Foreskin keratinocyte (primary cell): ENCODE measurements at places on chromosomes 12 and 14.

DNA sequence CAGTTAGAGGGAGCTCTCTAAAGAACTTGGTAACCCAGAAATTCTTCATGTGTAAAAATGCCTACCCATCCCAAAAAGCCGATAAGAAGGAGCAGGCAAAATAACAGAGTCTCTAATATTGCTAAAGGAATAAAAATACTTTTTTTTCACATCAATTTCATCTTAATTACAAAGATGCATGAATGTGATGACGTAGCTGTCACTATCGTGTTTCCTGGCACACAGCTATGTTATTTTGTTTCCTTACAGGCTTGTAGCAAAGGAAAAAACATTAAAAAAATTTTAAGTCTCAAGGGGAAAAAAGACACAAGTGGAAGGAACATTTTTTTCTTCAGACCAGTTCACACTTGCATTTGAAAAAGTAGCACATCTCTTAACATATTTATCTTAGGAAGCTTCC, 10.3 kb upstream of the LGALS3 start:
- no peak for DNase-seq

GRCh38 chr12:22656831-22657230, 31.9 kb downstream of the ETNK1 start:
- DNase-seq: peak; percentile 46

DNA sequence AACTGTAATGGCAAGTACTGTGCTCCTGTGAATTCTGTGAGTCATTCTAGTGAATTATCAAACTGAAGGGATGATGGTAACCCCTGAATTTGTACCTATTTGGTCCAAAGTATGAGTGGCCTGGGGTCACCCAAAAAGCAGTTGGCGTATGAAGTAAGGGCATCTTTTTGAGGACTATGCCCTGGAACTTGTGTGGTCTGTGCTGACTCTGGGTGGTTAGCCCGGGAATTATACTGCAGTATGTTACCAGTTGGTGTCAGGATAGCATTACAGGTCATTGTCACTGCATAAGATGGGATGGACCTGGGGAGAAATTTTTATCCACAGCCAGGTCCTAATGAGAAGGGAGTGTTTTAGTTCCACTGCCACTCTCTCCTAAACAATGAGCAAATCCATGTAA, 174.7 kb downstream of the SSPN start:
- no peak for DNase-seq

DNA sequence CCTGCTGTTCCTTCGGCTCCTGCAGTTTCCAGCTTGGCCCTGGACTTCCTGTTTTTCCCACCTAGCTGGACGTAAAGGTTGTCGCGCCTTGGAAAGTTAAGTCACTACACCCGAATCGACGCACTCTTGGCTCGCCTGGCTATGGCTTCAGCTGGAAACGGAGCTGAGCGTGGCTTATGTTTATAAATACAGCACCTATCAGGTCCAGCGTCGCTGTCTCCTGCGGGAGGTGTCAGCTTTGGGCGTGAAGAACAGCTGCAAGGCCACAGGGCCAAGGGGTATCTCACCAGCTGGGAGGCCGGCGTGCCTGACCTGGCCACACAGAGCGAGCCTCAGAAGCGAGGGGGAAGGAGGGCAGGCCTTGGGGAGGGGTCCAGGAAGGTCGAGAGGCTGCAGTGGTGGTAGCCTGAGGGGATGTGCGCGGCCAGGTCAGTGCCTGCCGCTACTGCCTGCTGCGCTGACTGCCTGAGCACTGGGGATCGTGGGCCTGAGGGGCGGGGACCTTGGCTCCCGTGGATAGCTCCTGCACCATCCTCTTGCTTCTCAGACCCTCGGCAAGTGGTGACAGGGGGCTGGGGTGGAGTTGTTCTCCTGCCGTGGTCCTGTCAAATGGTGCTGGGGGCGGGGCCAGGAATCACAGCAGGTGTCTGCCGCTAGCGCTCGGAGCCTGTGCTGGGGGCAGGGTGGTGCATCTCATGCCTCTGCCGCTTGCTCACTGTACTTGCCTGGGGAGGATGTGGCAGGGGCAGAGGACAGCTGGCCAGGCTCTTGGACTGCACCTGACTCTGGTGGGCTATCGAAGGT, 12.5 kb downstream of the PACS2 start:
- DNase-seq: no peak
